Activated CD8-positive, alpha-beta memory T cell treated with anti-CD3 and anti-CD28 coated beads, Interleukin-2, amount 50 U/mL, for 48 hours (primary cell): ENCODE measurements at places on chromosomes 2 and 18.

- no peak for DNase-seq
These were observed 257.3 kb upstream of the APCDD1 start for GRCh38 chr18:10197097-10197496.

DNA sequence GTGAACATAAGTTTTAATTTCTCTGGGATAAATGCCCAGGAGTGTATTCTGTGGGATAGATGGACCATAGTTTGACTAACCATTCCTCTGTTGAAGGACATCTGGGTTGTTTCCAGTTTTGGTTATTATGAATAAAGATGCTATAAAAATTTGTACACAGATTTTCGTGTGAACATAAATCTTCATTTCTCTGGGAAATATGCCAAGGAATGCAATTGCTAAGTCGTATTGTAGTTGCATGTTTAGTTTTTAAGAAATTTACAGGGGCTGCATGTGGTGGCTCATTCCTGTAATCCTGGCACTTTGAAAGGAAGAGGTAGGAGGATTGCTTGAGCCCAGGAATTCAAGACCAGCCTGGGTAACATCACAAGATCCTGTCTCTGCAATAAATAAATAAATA, 6.9 kb upstream of the SLC11A1 start:
- DNase-seq, result no peak

- DNase-seq, result no peak
These were observed 19.8 kb downstream of the SPIRE1 start for GRCh38 chr18:12637901-12638643.

GRCh38 chr2:23626701-23627230, 241.8 kb downstream of the KLHL29 start:
- no peak for DNase-seq

GRCh38 chr2:60354713-60355112, 198.7 kb downstream of the BCL11A start:
- no peak for DNase-seq

DNA sequence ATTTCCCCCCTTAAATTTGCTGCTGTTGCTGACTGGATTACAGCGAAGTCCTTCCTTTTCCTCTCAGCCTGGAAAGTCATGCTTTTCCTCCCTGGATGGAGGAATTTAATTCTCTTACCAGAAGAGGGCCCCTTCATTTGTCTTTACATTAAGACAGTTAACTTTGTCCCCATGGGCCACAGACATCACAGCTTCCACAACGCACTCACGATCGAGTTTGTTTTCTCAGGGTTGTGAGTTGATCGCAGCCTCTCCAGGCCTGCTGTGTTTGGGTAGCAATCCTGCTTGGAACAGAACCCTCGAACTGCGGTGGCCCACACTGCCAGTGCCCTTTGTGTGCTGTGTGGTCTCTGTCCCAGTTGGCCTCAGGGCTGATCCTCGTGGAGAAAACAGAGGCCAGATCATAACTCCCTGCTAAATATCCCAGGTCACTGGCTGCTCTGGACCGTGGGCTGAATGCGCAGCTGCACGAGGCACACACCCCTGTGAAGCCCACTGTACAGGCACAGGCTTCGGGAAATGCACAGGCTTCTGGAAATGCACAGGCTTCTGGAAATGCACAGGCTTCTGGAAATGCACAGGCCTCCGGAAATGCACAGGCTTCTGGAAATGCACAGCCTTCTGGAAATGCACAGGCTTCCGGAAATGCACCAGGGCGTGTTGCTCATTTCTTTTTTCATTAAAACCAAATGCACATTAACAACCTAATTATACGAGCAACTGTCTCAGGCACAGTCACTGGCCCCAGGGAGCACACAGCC, 2.2 kb upstream of the PDIA6 start:
- DNase-seq, result no peak
